ENCODE measurements at places on chromosomes 2 and 18.

DNA sequence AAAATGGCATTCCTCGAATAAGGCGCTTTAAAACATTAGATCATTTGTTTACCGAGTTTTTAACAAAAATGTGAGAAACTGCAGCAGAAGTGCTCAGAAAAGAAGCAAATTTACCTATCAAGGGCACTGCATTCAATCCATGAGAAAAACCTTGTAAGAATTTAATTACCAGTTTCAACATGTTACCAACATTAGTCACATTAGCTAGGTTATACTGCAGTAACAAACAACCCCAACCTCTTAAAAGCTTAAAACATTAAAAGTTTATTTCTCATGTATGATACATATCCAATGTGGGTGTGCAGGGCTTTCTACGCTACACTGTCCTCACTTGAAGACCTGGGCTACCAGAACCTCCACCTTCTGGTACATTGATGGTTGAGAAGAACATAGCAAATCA is 68.1 kb upstream of the CCBE1 start:
- DNase-seq = no peak

DNA sequence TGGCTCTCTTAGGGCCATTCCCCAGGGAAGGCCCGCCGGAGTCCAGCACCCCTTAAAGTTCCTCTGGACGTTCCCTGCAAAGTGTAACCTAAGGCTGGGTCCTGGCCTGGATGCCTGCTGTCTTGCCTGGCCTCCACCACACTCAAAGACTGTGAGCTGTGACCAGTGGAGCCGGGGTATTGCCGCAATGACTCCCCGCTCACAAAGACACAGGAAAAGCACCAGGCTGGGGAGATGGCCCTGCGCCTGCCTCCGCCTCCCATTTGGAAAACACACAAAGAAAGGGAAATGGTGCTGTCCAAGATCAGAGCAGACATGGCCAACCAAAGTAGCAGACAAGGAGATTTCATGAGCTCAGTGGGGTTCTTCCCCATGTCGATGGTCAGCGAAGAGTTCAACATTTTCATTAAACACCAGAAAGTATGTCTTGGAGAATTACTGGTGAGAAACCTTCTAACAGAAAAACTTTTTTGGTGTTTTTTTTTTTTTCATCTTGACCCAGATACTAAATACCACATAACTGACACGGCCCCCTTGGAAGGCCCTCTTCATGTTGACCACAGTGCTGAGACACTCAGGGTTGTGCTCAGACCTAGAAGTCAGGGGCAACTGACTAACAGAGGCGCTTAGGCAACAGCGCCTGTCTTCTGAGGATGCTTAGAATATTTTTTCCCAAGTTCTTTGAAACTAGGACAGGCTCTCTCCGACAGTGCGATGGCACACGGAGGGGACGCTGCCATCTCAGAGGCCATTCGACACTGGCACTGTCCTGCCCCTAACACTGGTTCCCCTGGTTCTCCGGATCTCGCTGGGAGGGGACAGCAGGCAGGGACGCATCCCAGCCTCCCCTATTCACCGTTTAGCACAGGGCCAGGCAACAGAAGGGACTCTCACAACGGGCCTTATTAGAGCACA is 226.4 kb upstream of the ID2 start:
- DNase-seq = no peak

- DNase-seq = peak; percentile 71
Observed at GRCh38 chr2:42859006-42859552, 66.7 kb upstream of the HAAO start.

- DNase-seq = no peak
Observed at GRCh38 chr2:77387324-77387723, 134.9 kb downstream of the LRRTM4 start.

DNA sequence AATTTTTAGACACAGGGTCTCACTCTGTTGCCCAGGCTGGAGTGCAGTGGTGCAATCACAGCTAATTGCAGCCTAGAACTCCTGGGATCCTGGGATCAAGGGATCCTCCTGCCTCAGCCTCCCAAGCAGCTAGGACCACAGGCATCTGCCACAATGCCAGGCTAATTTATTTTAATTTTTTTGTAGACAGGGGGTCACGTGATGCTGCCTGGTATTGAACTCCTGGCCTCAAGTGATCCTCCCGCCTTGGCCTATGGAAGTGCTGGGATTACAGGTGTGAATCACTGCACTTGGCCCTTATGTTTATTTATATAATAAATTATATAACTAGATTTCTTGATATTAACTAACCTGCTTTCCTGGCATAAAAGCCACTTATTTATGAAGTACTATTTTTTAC is 1081.7 kb upstream of the FANCL start:
- DNase-seq = no peak

GRCh38 chr18:58148954-58149471 is 105.0 kb downstream of the NEDD4L start:
- DNase-seq = peak; percentile 71

- no peak for DNase-seq
Observed at GRCh38 chr18:56083097-56083521, 495.1 kb upstream of the TCF4 start.

DNA sequence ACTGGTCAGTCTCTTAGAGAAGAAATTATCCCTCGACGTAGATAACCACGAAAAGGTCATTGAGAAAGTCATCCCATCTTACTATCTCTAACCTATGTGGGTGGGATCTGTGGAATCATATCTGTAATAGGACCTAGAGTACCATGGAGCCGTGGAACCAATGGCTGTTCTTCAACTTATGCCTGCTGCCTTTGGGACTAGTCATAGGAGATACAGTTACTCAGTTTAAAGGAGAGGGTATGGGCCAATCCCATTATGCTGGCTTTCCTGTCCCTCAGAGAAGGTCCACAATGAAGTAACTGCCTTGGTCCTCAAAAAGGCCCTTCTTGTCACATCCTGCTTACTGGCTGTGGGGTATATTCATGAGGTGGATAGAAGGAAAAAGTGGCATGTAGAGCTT is 77.5 kb downstream of the FEZ2 start:
- no peak for DNase-seq
